Suprapubic skin (tissue), 4 donors: ENCODE measurements at places on chromosomes 1 and 21.

- DNase-seq = no peak
Measured at GRCh38 chr1:202998836-202999750, 8.1 kb upstream of the TMEM183A start.

GRCh38 chr21:46191686-46192575 lies 7.7 kb upstream of the SPATC1L start:
- peak; percentile 59 for DNase-seq

DNA sequence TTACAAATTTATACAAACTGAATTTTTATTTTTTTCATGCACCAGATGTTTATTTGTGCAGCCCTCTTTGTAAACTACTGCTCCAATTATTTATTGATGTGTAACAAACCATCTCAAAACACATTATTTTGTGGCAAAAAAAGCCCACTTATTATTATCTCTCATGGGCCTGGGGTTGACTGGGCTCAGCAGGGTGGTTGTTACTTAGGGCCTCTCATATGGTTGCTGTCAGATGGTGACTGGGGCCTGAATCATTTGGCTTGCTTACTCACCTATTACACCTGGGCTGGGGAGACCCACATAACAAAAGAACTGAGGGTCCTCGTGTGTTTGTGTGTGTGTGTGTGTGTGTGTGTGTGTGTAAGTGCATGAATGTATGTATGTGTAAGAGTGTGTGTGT lies 52.5 kb upstream of the HSPA13 start:
- no peak for DNase-seq

DNA sequence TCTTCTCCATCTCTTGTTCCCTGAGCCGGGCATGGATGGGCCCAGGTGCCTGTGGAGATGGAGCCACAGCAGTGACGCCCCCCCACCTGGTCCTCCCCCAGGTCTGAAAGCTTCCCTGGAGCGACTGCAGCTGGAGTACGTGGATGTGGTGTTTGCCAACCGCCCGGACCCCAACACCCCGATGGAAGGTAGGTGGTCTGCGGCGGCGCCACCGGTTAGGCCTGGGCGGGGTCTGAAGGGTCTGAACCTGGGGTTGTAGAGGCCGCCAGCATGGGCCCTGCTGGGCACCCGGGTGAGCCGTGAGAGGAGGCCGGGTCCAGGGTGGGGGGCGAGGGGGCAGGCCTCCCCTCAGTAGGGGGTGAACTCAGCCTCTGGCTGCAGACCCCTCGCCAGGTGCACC lies 44.6 kb downstream of the KCNAB2 start:
- DNase-seq = no peak

GRCh38 chr1:217393896-217394295 lies 237.0 kb downstream of the GPATCH2 start:
- no peak for DNase-seq

DNA sequence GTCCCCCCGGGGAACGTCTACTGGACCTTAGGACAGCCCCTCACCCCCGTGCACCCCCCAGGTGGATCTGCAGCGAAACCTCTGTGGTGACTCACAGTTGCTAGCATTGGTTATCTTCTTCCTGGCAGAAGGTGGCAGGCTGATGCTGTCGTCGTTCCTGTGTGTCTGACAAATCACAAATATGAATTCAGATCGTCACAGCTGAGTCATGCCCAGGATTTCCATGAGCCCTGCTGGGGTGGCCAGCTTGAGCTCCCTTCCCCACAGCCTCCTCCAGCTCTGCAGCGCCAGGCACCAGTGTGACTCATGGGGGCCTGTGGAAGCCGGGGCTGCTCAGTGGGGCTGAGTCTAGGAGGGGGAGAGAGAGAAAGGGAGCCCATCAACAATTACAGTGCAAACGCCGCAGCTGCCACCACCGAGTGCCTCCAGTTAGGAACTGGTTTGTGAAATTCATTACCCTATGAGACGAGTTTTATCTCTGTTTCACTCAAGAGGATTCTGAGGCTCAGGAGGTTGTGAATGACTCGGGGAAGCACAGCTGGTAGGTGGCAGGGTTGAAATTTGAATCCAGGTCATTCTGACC lies 197.9 kb downstream of the DYRK1A start:
- peak; percentile 91 for DNase-seq

GRCh38 chr1:189977184-189977583 lies 500.5 kb downstream of the BRINP3 start:
- DNase-seq = no peak

- no peak for DNase-seq
Measured at GRCh38 chr1:119373465-119373864, 4.9 kb downstream of the HAO2 start.

DNA sequence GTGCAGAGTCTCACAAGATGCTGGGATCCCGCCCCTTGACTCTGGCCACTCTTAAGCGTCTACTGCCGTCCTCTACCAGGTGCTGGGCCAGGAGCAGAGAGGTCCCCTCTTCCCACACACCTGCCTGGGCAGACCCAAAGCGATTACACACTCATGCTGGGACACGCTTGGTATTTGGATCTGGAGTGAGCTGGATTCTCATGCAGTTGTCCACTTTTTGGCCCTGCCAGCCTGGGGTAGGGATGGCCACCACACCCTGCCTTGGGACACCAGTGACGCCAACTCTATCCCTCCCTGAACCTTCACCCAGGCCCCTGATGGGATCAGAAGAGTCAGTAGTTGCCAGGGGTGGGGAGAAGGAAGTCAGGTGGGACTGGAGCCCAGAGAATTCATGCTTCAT lies 28.6 kb downstream of the ITPKB start:
- no peak for DNase-seq

DNA sequence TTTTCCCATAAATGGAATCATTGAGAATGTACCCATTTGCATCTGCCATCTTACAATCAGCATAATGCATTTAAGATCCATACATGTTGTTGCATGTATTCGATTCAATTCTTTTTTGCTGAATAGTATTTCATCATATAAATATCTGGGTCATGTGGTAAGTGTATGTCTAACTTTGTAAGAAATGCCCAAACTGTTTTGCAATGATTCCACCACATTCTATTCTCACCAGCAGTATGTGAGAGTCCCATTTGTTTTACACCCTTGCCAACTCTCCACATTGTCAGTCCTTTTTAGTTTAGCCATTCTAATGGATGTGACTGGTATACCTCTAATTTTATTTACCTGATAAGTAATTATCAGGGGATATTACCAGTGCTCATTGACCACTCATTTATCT lies 115.8 kb upstream of the PBX1 start:
- no peak for DNase-seq

DNA sequence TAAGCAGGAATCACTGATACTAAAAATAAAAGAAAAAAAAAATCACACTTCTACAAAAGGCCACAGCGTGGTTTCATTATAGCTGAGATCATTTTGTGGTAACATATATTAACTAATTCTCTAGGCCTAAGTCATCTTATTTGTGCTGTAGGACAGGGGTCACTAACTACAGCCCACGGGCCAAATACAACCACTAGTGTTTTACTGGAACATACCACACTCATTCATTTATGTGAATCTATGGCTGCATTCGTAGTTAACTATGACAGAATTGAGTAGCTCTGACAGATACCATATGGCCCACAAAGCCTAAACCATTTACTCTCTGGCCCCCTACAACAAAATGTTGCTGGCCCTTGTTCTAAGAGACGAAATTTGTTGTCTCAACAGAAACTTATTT lies 224.4 kb downstream of the VAV3 start:
- no peak for DNase-seq

DNA sequence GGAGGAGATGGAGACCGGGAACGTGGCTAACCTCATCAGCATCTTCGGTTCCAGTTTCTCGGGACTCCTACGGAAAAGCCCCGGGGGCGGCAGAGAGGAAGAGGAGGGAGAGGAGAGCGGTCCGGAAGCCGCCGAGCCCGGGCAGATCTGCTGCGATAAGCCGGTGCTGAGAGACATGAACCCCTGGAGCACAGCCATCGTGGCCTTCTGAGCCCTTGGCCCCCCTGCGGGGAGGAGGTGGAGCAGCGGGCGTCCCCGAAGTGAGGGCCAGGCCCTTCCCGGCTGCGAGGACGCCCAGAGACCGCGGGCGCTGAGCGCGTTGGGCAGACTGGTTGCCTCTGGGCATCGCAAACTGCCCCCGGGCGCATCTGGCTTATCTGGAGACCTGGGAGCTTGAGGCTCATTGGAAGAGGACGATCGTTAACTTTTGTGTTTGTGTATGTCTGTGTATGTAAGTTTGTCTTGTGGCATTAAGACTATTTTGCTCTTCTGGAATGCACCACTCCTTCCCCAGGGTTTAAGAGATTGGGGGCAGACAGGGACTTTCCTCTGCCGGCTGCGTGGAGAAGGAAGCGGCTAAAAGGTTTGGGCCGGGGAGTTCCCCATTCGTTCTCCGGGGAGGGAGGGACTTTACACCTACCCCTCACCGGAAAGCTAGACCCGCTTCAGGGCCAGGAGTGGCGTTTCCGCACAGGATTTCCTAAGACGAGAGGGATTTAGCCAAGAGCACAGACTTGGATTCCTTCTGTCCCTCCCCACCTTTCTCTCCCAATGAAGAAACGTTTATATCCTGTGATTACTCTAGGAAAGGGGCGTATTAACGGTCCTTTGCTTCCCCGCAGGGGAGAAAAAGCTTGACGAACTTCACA lies 1.4 kb downstream of the IER5 start:
- DNase-seq = peak; percentile 88

DNA sequence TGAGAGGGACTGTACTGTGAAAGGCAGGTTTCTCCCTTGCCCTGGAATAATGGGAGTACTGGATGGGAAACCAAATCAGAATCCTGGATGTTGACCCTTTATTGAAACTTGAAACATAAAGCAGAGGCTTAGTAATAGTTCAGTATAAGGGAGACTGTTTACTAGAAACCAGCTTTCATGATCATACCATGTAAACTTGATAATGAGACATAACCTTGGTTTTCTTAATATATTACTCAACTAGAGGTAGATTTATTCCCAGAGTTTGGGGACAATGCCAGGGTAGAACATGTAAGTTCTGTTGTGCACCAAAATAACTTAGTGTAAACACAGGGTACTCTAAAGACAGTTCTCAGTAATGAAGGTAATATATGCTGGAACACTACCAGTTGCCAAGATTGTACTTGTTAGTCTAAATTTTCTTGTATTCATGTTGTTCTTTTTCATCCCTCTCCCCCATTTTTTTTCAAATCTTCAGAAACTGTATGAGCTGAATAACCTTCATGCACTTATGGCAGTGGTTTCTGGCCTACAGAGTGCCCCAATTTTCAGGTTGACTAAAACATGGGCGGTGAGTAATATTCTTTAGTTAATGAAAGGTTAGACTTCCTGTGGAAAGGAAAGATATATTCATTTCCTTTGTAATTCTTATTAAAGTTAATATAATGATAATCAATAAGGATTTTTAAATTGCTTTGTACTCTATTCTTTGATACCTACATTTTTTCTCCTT lies 49.6 kb downstream of the ANGPTL1 start:
- DNase-seq = no peak

DNA sequence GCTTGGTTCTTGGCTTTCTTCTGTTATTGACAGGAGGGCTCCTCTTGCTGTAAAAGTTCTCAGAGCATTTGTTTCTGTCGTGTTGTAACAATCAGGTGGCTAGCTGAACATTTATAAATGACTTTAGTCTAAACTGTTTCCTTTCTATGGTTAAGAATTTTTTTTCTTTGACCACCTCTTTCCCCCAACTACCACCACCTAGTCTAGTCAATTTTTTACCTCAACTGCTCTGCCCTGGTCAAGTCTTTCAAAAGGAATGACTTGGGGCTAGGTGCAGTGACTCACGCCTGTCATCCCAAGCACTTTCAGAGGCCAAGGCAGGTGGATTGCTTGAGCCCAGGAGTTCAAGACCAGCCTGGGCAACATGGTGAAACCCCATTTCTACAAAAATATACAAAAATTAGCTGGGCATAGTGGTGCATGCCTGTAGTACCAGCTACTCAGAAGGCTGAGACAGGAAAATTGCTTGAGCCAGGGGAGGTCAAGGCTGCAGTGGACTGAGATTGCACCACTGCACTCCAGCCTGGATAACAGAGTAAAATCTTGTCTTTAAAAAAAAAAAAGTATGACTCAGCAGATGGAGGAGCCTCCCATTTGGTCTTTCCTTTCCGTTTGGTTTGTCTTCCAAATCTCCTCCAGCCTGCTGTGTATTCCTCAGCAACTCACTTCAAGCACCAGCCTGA lies 40.7 kb downstream of the MAP3K21 start:
- DNase-seq = no peak

DNA sequence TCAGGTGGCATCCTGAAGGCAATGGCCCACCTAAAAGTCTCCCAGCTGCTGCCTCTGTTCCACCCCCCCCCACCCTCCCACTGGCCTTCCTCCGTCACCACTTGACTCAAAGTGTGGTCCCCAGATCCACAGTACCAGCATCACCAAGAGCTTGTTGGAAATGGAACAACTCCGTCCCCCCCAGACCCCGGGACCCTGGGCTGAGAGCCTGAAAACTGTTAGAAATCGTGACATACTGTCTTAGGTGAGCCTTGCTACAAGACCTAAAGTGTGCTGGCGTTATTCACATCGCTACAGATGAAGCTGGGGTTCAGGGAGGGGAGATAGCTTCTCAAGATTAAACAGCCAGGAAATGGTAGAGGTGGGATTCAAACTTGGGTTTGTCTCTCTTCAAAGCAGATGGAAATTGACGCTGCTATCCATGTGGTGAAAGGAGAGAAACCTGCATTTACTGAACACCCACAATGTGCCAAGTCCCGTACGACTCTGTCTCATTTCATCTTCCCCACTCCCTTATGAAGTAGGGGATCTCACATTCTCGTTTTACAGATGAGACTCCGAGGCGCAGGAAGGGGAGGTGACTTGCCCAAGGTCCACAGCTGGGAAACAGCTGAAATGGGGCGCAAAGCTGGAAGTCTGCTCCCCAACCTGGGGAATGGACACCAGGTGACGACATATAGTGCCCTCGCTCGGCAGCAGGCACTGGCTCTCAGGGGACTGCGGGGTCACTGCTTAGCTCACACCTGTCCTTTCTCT lies 52.8 kb upstream of the IFFO2 start:
- peak; percentile 40 for DNase-seq

DNA sequence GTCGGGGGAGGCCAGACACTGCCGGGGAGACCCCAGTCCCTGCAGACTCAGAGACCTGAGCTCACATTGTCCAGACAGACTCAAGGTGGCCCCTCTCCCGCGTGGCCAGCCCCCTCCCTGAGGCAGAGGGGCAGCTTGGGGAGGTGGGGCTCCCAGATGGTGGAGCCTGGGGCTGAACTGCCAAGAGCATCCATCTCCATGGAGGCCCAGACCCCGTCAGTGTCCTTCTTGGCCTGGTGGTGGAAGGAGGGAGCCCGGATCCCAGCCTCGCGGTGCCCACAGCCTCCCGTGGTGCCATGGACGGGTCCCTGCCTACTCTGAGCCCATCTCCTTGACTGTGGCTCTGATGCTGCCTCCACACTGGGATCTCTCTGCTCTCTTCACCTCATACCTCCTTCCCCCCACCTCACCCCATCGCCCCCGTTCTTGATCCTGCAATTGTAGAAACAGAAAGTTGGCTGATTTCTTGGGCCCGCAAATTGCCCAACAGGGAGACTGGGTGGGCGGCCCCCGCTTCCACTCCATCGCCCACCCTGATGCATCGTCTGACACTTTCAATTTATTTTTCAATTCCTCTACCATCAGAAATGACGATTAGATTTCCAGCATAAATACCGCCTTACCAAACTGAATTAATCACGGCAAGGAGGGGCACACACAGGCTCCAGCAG lies 348.9 kb downstream of the MATN1 start:
- peak; percentile 56 for DNase-seq
